ENCODE measurements at places on chromosomes 7 and 10.
A peak's percentile ranks its signal among the peaks of the same experiment; 100 is the strongest.

- DNase-seq: no peak
These were observed 81.0 kb upstream of the LRRC4 start for GRCh38 chr7:128112018-128112780.

GRCh38 chr7:127760436-127761031, 108.5 kb downstream of the SND1 start:
- no peak for DNase-seq

GRCh38 chr10:88411772-88412349, 171.3 kb downstream of the RNLS start:
- DNase-seq: no peak

DNA sequence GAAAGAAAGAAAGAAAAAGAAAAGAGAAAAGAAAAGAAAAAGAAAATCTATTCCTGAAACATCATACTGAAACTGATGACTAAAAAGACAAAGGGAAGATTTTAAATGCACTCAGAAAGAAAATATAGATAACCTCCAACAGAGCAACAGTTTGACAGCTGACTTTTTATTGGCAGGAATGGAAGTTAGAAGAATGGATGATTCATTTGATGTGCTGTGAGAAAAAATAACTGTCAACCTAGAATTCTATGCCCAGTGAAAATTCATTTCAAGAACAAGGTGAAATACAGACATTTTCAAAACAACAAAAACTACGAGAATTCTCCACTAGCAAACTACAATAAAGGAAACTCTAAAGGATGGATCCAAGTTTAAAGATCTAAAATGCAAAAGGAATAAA, 50.5 kb upstream of the HSPA12A start:
- DNase-seq: no peak

- no peak for DNase-seq
These were observed 60.8 kb upstream of the HABP2 start for GRCh38 chr10:113491967-113492565.

- peak; percentile 72 for DNase-seq
These were observed at the start of gene SLC25A13 for GRCh38 chr7:96321658-96322372. TSS of gene SLC25A13 (minus strand) at chr7:96322098. CDS start at chr7:96321956, 142 bp downstream.

DNA sequence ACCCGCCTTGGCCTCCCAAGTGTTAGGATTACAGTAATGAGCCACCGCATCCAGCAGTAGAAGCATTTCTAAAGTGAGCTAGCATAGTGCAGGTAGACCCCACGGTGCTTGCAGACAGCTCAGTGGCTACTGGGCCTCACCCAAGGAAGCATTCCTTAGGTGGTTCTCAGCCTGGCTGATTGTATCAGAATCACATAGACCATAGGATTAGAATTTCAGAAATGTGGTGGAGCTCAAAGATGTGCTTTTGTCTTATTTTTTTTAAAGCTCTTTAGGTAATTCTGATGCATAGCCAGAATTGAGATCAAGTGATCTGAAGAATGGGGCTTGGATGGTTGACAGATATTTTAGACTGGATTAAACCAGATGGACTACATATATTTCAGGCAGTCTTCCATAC, 10.9 kb downstream of the ANLN start:
- no peak for DNase-seq

DNA sequence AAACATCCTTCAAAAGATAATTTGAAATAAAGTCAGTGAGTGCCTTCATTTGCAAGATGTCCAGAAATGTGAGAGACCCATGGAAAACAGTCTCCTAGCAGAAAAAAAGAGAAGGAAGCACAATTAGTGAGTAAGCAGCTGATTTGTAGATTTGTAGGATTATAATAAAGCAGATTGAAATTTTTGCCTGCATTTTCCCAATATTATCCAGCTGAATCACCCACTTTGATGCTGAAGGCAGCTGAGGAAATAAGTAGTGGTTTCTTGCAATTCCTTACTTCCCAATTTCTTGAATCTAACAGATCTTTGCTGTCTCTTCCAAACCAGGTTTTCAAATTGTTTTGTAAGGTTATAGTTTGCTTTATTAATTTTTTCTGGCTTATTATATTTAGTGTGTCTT, 181.4 kb downstream of the GNAT3 start:
- DNase-seq: no peak

- DNase-seq: no peak
These were observed 53.5 kb upstream of the VIPR2 start for GRCh38 chr7:159198016-159198724.

DNA sequence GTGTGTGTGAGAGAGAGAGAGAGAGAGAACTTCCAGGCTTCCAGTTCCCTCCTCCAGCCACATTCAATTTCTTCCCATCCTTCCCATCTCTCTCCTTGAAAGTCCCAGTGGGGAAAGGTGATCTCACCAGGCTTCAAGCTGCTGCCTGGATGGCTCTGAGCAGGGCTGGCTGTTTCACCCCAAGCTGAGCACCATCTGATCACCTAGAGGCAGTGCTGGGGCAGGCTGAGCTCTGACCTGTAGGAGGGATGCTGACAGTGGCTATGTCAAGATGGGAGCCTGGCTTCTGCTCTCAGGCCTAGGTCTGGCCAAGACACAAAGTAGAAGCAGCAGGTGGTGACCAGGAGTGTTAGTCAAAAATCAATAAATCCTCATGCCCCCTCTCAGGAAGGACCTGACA, 370.8 kb downstream of the PLXNA4 start:
- DNase-seq: no peak

GRCh38 chr7:138630059-138630610, 71.0 kb downstream of the SVOPL start:
- no peak for DNase-seq

DNA sequence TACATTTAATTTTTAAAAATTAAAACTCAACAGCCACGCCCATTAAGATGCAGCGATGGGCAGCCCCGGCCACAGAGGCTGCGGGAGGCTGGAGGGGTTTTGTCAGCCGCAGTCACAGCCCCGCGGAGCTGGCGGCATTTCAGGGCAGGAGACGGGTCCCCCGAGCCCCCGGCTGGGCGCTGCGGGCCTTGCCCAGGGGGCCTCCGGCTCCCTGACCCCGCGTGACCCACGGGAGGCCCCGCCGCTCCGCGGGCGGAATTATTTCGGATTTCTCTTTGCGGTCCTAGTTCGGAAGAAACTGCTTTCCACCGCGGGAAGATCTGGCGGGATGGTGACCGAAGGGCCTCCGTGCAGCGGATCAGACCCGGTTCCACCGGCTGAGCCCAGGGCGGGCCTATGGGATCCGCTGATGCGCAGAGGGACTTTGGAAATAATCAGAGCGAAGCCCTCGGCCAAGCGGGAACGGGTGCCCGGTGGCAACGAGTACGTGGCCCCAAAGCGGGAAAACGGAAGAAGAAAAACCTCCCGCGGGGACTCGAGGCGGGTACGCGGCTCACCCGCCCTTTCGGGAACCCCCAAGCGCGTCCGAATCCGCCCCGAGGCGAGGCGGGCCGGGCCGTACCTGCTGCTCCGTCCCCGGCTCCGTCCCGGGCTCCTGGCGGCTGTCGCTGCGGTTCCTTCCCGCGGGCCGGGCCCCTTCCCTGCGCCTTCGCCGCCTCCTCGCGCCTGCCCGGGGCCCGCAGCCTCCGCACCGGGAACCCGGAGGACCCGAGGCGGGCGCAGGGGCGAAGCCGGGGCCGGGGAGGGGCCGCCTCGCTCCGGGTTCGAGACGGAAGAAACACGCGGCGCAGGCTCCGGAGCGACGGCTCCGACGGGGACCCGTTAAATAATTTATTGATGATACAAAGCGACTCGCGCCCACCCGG, 1.7 kb downstream of the NKX6-2 start:
- DNase-seq: no peak

- DNase-seq: no peak
These were observed 146.7 kb downstream of the SEM1 start for GRCh38 chr7:96562966-96563365.

- no peak for DNase-seq
These were observed 11.6 kb upstream of the PPIF start for GRCh38 chr10:79335470-79336235.

DNA sequence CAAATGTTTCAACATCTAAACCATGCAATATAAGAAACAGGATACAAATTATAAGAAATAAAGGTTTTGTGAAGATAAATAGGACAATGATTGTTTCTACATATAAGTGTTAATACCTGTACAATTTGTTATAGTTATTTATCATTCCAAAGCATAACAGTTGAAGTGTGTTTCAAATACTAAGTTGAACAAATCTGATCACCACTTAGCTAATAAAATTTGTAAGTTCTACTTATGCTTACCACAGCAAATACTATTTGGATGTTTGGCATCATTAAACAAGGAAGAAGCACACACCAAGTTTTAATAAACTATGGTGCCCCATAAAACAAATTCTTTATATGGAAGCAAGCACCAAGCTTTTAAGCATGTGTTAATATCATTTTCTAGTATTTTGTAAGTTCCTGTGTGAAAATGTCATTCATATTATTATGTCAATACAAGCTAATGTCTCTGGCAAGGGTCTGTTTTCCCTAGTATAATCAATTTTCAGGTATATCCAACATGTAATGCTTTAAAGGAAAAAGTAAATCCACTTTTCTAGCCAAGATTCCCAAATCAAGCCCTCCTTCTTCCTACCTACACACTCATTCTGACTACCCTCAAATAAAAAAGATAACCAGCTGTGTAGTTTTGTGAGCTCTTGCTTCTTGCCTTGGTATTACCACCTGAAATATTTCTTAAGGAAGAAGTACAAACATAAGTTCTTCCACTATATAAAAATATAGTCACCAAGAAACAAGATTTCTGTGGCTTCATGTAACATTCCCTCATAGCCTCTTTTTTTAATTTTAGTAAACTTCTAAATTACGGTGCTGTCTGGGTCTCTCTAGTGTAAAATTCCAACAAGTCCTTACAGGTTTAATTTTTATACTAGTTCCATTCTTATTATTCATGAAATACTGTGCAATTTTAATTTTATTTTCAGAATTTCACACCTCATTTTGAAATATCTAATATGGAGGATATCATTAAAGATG, 9.2 kb downstream of the SKAP2 start:
- DNase-seq: no peak

DNA sequence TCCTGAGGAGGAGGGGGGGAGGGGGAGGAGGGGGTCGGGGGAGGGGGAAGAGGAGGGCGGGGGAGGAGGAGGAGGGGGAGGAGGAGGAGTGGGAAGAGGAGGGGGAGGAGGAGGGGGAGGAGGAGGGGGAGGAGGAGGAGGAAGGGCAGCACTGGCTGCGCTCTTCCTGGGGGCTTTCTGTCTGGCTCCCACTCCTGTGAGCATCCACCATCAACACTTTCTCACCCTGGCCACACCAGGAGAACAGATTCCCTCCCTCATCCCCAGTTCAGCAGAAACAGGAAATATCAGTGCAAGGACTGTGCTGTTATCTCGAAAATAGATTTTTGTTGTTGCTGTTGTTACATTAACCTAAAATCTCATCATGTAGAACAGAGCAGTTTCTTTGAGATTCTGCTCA, 530.5 kb downstream of the ACTR3B start:
- DNase-seq: no peak

DNA sequence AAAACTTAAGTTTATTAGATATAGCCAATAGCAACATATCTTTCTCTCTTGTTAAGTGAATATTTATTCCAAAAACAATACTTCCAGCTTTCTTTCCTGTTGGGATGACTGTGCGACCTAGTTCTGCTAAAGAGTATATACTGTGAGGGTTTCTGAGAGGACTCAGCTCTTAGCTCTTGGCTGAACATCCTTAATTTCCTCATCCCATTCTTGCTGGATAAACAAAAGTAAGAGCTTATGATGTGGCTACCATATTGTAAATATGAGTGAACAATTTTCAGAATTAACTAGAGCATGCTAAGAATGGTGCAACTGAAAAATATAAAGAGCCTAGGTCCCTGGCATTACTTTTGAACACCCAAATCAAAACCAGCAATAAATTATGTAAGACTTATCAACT, 279.5 kb upstream of the GNAI1 start:
- DNase-seq: no peak

- no peak for DNase-seq
These were observed 205.8 kb upstream of the HDAC9 start for GRCh38 chr7:18289788-18290187.

DNA sequence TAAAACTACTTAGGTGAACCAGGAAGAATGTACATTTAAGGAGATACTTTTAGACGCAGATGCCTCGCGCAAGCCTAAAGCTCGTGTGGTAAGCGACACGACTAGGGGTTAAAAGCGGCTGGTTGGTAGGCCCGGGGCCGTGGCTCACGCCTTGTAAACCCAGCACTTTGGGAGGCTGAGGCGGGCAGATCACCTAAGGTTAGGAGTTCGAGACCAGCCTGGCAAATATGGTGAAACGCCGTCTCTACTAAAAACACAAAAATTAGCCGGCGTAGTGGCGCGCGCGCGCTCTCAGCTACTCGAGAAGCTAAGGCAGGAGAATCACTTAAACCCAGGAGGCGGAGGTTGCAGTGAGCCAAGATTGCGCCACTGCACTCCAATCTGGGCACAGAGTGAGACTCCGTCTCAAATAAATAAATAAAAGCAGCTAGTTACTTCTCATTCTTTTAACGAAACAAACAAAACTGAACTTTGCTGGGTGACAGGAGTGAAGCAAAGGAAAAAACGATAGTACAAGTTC, 879 bp downstream of the NUDT5 start:
- DNase-seq: peak; percentile 39

- no peak for DNase-seq
These were observed 35.8 kb downstream of the DNAJB6 start for GRCh38 chr7:157372300-157373232.

DNA sequence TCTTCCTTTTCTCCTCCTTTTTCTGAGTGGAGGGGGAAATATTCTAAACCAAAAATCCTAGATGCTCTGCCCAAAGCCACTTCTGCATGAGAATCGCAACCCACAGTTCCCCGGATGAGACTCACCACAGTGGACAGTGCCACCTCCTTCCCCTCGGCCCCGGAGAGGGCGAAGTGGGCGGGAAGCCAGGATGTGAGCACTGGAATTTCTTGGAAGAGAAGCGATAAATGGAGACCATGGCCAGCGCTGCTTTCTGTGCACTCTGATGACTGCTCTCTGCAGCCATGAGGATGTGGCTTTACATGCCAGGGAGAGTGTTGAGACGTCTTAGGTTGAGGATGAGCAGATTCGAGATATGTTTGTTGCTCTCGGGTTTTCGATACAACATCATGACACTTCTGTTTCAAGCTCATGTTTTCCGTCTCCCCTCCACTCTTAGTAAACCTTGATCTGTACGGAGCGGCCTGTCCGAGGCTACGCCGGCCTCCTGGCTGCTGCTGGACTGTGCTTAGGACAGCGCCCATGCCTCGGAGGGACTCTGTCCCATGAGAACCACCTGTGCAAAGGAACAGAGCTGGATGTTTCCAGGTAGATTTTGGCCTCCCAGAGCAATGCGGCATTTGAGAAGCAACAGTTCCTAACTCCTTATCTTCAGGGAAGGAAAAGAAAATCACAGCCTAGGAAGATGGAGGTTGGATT, 414.6 kb upstream of the FOXK1 start:
- no peak for DNase-seq

DNA sequence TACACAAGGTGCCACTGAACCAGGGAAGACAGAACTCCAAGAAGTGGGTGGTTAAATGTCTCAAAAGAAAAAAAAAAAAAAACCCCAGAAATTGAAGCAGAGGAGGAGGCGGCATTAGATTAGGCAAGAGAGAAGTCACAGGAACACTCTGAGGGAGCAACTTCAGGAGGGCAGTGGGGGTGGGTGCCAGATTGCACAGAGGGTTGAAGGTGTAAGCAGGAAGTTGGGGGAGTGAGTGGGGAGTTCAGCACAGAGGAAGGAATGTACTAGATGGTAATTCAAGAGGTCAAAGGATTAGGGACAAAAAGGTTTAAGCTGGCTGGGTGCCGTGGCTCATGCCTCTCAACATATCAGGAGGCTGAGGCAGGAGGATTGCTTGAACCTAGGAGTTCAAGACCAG, 110.0 kb upstream of the PDLIM1 start:
- no peak for DNase-seq

Measured in stimulated activated CD4-positive, alpha-beta T cell treated with anti-CD3 and anti-CD28 coated beads, Interleukin-2, amount 100 ng/mL, for 24 hours (primary cell).